ENCODE measurements at places on chromosomes 5 and 9.

- peak; percentile 50 for DNase-seq
Measured at GRCh38 chr5:66877843-66878242, 281.6 kb downstream of the MAST4 start.

- no peak for DNase-seq
Measured at GRCh38 chr5:66854416-66854815, 258.2 kb downstream of the MAST4 start.

GRCh38 chr5:10479154-10479721, 37.6 kb downstream of the ROPN1L start:
- peak; percentile 82 for DNase-seq

GRCh38 chr9:129143031-129143927, 32.1 kb downstream of the PTPA start:
- DNase-seq: peak; percentile 93

- DNase-seq: no peak
Measured at GRCh38 chr5:107443897-107444296, 226.8 kb downstream of the EFNA5 start.
